ENCODE measurements at places on chromosomes 13 and 19.

DNA sequence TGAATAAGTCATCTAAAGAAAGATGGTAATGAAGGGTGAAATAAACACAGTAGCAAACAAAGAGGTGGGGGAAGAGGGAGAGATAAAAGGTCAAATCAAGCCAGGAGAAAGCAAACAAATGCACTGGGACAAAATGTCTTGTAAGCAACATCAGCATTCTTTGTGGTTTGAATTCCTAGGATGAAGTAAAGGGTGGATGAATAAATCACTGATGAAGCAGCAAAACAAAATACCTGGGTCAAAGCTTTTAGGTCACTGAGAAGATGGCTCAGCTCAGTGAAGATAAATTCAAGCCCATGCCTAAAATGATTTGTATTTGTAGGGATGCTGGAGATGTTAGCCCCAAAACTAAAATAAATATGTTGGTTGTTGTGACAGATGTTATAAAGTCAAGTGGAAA lies 86.5 kb upstream of the FBXL3 start:
- DNase-seq = no peak

DNA sequence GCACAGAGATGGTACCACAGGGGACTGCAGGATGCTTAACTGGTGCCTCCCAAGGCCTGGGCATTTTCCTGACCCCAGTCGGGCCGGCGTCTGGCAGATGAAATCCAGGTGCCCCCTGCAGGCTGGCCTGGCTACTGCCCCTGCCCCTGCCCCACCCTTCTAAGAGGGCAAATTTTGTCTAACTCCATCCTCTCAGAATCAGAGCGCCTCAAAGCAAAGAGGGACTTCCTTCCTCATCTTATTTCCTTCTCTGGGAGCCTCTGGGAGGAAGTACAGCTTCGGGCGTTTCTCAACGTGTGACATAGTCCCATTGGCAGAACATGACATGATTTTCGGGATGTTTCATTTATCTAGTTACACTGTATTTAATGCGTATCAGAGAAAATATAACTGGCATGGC lies 2.7 kb downstream of the PRKACA start:
- DNase-seq = peak; percentile 55

GRCh38 chr19:40219721-40220276 lies 1.6 kb upstream of the TTC9B start:
- DNase-seq = no peak

- DNase-seq = no peak
Measured at GRCh38 chr13:113528101-113528812, 37.7 kb upstream of the DCUN1D2 start.
